Activated CD4-positive, alpha-beta T cell treated with anti-CD3 and anti-CD28 coated beads, Interleukin-2, amount 10 ng/mL, durations not matched to agents 7 days and 5 days (primary cell): ENCODE measurements at places on chromosomes 4 and X.

- no peak for DNase-seq
These were observed 100.0 kb downstream of the NR3C2 start for GRCh38 chr4:148341980-148342800.

DNA sequence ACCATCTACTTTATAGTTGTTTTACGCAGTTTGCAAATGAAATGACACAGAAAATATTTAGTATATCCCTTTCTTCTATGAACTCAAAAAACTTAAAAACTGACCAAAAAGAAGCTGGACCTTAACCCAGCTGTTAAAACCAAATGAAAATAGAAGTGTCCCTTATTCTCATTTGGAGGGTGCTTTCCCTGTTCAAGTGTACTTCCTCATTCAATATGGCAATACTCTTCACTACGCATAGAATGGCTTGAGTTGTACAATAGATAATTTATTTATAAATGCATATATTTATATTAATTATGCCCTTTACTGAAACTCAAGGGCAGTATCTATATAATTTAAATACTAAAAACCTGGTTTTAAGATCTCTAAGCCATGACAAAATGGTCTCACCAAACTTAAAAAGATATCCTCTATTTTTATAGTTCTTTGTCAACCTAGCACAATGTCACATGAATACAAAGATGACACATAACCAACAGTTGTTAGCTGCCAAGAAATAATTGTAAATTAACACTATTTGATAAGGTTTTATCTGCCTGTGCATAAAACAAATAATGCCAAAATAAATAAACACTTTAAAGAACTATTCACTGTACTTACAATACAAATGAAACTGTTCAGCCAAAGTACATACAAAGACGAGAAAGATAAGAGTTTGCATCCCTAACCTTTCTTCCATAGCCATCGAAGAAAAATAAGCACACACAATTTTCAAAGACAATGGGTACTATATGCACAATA is 25.2 kb downstream of the YTHDC1 start:
- DNase-seq: no peak

GRCh38 chr4:108053251-108053711 is 63.6 kb downstream of the HADH start:
- DNase-seq: no peak

- DNase-seq: no peak
These were observed 147.6 kb upstream of the TBC1D9 start for GRCh38 chr4:140903522-140904475.

DNA sequence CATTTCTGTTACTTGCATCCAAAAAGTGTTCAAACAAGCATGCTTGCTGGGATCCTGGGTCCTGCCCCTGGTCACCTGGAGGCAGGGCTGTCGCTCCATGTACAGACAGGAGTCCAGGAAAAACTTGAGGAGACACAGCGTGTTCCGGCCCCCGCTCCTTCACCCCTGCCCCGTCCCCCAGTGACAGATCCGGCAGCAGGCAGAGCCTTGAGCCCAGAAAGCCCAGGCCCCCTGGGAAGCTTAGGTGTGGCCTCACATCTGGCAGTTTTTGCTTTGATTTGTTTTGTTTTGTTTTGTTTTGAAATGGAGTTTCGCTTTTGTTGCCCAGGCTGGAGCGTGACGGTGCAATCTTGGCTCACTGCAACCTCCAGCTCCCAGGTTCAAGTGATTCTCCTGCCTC is 67.0 kb downstream of the TRMT44 start:
- no peak for DNase-seq

DNA sequence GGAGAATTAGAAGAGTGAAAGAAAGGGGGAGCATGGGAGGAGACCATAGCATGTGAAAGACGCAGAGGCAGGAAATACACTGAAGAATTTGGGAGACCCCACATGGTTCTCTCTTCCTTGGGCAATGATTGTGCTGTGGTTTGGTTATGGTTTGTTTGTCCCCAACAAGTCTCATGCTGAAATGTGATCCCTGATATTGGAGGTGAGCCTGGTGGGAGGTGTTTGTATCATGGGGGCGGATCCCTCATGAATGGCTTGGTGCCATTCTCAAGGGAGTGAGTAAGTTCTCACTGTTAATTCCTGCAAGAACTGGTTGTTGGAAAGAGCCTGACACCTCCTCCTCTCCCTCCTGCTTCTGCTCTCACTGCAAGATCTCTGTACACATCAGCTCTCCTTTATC is 78.6 kb upstream of the RAI2 start:
- DNase-seq: no peak

DNA sequence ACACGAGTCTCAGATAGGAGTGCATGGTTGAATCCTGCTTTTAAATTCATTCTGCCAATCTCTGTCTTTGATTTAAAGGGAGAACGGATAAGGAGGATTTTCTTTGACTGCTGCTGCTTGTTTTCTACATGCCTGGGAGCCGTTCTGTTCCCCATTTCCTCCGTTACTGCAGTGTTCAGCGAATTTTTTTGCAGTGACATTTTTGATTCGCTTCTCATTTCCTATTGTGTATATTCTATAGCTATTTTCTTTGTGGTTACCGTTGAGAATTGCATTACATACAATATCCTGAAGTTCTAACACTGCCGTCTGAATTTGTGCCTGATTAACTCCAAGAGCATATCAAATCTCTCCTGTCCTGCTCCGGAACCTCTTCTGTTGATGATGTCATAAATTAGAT is 14.8 kb upstream of the MAEA start:
- DNase-seq: no peak

GRCh38 chrX:52341493-52341892 is 27.3 kb upstream of the XAGE2 start:
- no peak for DNase-seq
